ENCODE measurements at places on chromosomes 1 and 21.
A peak's percentile ranks its signal among the peaks of the same experiment; 100 is the strongest.

DNA sequence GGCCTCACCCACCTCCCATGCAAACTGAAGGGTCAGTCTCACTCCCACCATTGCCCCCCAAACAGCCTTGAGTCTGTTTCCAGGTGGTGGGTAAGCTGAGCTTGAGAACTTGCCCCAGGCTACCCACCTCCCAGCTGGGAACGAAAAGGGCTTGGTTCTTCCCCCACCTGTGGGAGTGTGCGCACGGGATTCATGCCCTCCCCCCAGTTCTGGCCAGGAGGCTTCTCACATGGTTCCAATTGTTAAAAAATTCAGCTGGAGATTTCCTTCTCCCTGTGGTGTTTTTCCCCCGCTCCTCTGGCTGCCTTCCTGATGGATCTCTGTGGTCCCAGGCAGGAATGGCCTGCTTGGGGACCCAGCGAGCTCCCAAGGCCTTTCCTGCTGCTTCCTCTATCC is 81.8 kb upstream of the C21orf91 start:
- H3K27me3 ChIP-seq: no peaks in the 10 kb centered on the region
- no peak overlapping the region for H3K27ac ChIP-seq
- H3K36me3 ChIP-seq: peaks cover 4% of the 10 kb centered on the region

- no peaks in the 10 kb centered on the region for H3K4me1 ChIP-seq
- DNase-seq: no peak
- H3K4me3 ChIP-seq: no peak overlapping the region
- peaks cover 3% of the 10 kb centered on the region for H3K36me3 ChIP-seq
- H3K27me3 ChIP-seq: no peaks in the 10 kb centered on the region
These were observed 392.2 kb downstream of the VAV3 start for GRCh38 chr1:107572674-107573211.

- H3K4me3 ChIP-seq: no peak overlapping the region
- H3K27ac ChIP-seq: no peak overlapping the region
- H3K27me3 ChIP-seq: no peaks in the 10 kb centered on the region
These were observed 25.6 kb downstream of the SLC45A1 start for GRCh38 chr1:8343464-8344001.

GRCh38 chr1:40341491-40342380 is 24.6 kb upstream of the COL9A2 start:
- peak; percentile 40 for DNase-seq
- peaks cover 60% of the 10 kb centered on the region for H3K4me1 ChIP-seq
- H3K27me3 ChIP-seq: no peaks in the 10 kb centered on the region
- no peaks in the 10 kb centered on the region for H3K36me3 ChIP-seq
- peak overlapping the region; percentile 91 for H3K27ac ChIP-seq

- no peak overlapping the region for H3K4me3 ChIP-seq
- no peaks in the 10 kb centered on the region for H3K4me1 ChIP-seq
- no peaks in the 10 kb centered on the region for H3K36me3 ChIP-seq
- no peak for DNase-seq
- no peak overlapping the region for H3K27ac ChIP-seq
- no peaks in the 10 kb centered on the region for H3K27me3 ChIP-seq
These were observed 151.9 kb downstream of the MAGI3 start for GRCh38 chr1:113542221-113542701.

DNA sequence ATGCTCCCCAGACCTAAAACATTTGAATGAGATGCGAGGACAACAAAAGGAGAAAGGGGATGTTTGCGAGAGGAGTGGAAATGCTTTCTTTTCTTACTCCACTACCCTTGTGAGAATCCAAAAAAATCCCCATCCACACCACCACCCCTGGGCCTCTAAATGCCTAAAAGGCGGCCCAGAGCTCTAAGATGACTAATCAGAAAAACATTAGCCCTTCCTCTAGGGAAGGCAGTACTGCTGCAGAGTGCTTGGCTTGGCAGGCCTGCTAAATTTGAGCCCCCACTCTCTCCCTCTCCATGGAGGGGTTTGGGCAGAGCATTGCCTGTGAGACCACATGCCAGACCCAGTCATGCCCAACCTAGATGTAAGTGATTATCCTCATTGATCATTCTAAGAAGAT is 347.9 kb downstream of the USH2A start:
- H3K27ac ChIP-seq: no peak overlapping the region
- H3K4me3 ChIP-seq: no peak overlapping the region
- H3K27me3 ChIP-seq: no peaks in the 10 kb centered on the region
- H3K4me1 ChIP-seq: no peaks in the 10 kb centered on the region

GRCh38 chr1:25103164-25103795 is 129.0 kb downstream of the SYF2 start:
- H3K4me3 ChIP-seq: no peak overlapping the region
- peaks cover 35% of the 10 kb centered on the region for H3K4me1 ChIP-seq
- no peaks in the 10 kb centered on the region for H3K36me3 ChIP-seq
- DNase-seq: no peak
- H3K27ac ChIP-seq: no peak overlapping the region
- peaks cover 5% of the 10 kb centered on the region for H3K27me3 ChIP-seq

DNA sequence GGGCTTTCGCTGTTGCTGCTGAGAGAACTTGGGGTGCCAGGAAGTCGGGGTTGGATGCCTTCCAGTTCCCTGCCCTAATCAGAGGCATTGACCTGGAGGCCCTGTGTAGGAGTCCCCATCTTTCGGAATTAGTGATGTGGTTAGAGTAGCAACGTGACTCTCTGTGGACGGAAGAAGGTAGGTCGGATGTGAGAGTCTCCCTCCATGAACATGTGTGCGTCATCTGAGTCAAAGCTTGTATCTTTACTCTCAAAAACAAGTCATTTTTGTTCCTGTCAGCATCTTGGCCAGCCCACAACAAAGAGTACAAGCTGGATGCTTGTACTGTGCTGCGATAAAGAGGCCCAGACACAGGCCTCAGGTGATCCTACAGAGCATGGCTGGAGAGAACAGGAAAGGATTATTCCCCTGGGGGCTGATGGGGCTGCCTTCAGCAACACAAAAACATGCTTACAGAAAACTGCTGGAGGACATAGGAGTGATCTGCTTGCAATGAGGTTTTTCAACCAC is 31.0 kb upstream of the IL10 start:
- peaks cover 13% of the 10 kb centered on the region for H3K27me3 ChIP-seq
- peak overlapping the region; percentile 35 for H3K4me3 ChIP-seq
- DNase-seq: peak; percentile 89
- H3K27ac ChIP-seq: peak overlapping the region; percentile 66
- peaks cover 79% of the 10 kb centered on the region for H3K4me1 ChIP-seq

- no peaks in the 10 kb centered on the region for H3K36me3 ChIP-seq
- H3K27me3 ChIP-seq: no peaks in the 10 kb centered on the region
- no peaks in the 10 kb centered on the region for H3K4me1 ChIP-seq
These were observed 89.1 kb upstream of the NEGR1 start for GRCh38 chr1:72371259-72372035.

DNA sequence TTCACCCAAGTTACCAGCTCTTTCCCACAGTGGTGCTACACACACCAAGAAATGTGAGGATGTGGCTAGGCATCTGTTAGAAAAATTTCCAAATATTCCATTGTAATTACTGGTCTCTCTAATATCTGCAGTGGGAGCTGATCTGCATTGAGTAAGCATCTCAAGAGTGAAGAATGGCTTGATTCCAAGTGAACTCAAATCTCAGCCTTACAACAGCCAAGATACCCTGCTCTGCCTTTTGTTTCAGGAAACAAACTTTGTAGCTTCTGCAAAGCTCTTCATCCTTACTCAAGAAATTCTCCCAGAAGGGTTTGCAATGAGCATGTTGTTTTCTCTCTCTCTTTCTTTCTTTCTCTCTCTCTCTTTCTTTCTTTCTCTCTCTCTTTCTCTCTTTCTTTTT is 181.1 kb downstream of the FCRL5 start:
- H3K4me1 ChIP-seq: no peaks in the 10 kb centered on the region
- DNase-seq: no peak
- H3K27me3 ChIP-seq: peaks cover 5% of the 10 kb centered on the region
- H3K27ac ChIP-seq: no peak overlapping the region
- H3K4me3 ChIP-seq: no peak overlapping the region
- H3K36me3 ChIP-seq: no peaks in the 10 kb centered on the region

GRCh38 chr1:29761159-29761928 is 525.0 kb downstream of the PTPRU start:
- H3K27ac ChIP-seq: no peak overlapping the region
- no peaks in the 10 kb centered on the region for H3K4me1 ChIP-seq
- H3K36me3 ChIP-seq: no peaks in the 10 kb centered on the region
- DNase-seq: no peak
- peaks cover 13% of the 10 kb centered on the region for H3K27me3 ChIP-seq

DNA sequence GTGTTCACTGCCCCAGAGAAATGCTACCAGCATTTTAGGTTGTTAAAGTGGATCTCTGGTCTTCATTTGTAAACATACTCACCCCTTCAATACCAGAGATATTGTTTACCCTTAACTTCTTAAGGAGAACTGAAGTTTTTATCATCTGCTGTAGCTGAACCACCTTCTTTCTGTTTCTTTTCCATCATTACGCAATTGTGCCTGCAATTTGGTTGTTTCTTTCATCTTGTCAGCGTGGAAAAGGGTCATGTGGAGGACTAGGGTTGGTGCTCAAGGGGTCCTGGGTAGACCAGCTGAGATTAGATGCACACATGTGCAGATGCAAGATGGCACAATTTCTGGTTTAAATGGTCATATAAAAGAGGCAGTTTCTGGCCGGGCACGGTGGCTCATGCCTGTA is 23.0 kb downstream of the GART start:
- no peaks in the 10 kb centered on the region for H3K27me3 ChIP-seq
- H3K4me3 ChIP-seq: no peak overlapping the region
- H3K4me1 ChIP-seq: peaks cover 9% of the 10 kb centered on the region
- DNase-seq: no peak
- H3K36me3 ChIP-seq: peaks cover 44% of the 10 kb centered on the region
- H3K27ac ChIP-seq: no peak overlapping the region

DNA sequence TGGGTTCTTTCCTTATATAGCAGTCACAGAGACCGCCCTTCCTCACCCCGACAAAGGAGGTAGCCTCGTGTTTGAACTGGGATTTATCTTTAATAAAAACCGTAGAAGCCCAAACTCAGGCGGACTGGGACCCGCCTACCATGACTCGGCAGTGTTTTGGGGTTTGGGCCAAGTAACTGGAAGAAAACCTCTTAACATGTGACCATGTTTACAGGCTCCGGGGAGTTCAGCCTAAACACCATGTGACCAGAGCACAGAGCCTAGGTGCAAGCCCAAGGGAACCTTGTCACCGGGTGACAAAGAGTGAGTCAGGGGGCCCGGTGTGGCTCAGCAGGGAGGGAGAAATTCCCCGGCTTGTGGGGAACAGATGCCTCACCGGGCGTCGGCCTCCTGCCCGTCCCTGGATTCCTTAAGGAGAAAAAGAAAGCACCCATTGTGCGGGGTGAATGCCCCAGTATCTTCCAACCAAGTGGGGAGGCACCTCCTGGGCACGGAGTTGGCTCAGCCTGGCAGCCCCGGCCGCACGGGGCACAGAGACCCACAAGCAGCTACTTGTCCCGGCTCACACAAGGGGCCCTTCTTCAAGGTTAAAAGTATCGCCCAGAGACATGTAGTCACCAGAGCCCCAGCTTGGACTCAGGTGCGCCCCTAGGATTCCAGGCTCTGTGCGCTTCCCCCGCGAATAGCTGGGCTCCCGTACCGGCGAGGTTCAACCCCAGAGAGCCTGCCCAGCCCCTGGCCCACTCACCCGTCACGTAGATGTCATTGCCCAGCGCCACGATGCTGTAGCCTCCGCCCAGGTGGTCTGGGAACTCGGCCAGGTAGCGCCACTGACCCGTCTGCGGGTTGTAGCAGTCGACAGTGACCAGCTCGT is 1.4 kb downstream of the KLHL21 start:
- H3K4me1 ChIP-seq: peaks cover 32% of the 10 kb centered on the region
- peak; percentile 94 for DNase-seq
- H3K4me3 ChIP-seq: peak overlapping the region; percentile 91

DNA sequence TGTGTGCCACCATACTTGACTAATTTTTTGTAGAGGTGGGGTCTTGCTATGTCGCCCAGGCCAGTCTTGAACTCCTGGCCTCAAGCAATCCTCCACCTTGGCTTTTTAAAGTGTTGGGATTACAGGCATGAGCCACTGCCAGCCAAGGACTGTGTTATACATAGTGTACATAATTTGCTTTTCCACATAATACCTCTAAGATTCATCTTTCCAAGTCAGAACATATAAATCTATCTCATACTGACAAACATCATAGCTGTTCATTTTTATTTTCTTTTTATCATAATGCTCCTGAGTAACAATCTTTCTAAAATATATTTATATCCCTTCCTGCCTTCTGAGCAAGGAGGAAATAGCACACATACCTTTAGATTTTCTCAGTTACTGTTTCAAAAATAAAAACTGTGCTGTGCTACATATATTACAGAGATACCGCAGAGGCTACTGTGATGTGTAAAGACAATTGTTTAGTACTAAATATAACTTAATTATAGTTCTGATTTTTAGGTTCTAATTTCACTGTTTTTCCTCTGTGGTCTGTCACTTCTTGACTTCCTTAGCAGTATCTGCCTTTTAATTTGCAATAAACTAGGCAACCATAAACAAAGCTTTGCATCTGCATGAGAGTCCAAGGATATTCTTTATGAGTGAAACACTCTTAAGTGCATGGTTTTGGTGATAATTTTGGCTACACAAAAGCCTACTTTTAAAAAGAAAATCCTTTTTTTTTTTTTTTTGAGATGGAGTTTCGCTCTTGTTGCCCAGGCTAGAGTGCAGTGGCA is 59.3 kb downstream of the EYA3 start:
- H3K27ac ChIP-seq: no peak overlapping the region
- no peak for DNase-seq
- H3K4me1 ChIP-seq: no peaks in the 10 kb centered on the region

GRCh38 chr1:230865062-230865817 is 3.1 kb downstream of the C1orf198 start:
- DNase-seq: no peak
- H3K27me3 ChIP-seq: peaks cover 13% of the 10 kb centered on the region
- no peak overlapping the region for H3K4me3 ChIP-seq

GRCh38 chr1:156959414-156959813 is 39.0 kb downstream of the LRRC71 start:
- H3K4me3 ChIP-seq: no peak overlapping the region
- H3K27me3 ChIP-seq: no peaks in the 10 kb centered on the region
- H3K4me1 ChIP-seq: peaks cover 23% of the 10 kb centered on the region

DNA sequence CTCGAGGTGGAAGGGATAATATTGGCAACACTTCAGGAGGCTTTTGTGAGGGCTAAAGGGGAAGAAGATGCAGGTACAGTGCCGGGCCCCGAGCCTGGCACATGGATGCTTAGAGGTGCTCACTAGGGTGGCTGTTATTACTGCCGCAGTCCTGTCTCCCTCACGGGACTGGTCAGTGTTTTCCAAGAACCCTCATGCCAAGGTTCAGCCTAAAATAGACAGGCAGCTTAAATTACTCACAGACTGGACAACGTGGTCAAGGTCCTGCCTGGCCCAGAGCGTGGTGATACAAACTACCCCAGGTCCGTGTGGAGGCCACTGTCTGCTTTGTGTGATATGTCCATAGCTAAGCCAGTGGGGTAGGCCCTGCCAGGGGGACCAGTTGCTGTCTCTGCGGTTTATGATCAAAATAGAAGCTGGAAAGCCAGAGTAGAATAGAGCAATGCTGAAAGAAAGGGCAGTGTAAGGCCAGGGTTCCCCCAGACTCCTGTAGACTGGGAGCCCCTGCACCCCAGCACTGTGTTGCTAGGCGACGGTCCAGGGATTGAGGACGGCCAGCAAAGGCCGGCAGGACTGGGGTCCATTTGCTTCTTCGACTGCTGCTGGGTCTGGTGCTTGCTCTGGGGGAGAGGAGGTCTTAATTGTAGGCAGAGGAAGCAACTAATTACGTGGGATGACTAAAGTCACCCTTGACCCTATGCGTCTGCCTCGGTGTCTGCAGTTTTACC is 36.1 kb downstream of the ELAPOR1 start:
- no peaks in the 10 kb centered on the region for H3K4me1 ChIP-seq
- H3K27ac ChIP-seq: no peak overlapping the region
- DNase-seq: no peak
- H3K36me3 ChIP-seq: no peaks in the 10 kb centered on the region
- H3K4me3 ChIP-seq: no peak overlapping the region
